Posterior cingulate gyrus (tissue), 11 donors: ENCODE measurements at places on chromosomes 7 and 10.

DNA sequence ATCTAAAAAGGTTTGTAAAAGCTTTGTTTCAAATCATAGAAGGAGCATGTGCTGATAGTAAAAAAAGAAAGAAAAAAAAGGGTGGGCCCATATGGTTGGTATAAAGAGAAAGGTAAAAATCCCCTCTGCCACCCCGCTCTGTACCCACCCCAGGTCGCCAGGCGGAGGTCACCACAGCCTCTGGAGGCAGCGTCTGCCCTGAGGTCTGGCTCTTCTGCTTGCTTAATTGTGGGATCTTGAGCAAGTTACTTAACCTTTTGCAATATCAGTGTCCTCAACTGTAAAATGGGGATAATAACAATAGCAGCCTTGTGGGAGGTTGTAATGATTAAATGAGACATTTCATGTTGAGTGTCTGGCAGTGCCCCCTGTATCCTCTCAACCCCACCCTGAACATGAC is 10.7 kb upstream of the PCBD1 start:
- no peak for DNase-seq

- DNase-seq, result peak; percentile 59
Measured at GRCh38 chr10:79019441-79020014, 49.2 kb upstream of the ZMIZ1 start.

DNA sequence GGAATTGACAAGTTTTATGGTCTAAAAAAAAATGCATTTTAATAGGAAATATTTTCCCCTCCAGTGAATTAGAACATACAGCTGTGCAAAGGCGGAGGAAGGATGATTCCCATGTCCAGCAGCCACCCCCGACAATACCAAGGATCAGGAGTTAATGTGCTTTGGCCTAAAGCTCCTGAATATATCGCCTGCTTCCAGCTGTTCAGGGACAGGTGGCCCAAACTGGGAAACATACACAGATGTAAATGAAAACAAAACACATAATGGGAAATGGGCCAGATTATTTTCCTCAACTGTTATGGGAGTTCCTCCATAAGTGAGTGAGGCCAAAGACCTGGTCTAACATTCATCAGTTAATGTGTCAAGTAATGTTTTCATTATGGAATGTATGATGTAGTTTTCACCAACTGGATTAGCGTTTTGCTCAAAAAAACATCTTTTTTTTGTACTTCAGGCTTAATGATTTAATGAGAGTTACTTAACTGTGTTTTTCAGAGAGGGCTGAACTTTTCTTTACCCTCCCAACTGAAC is 55.1 kb upstream of the LAMB1 start:
- no peak for DNase-seq

DNA sequence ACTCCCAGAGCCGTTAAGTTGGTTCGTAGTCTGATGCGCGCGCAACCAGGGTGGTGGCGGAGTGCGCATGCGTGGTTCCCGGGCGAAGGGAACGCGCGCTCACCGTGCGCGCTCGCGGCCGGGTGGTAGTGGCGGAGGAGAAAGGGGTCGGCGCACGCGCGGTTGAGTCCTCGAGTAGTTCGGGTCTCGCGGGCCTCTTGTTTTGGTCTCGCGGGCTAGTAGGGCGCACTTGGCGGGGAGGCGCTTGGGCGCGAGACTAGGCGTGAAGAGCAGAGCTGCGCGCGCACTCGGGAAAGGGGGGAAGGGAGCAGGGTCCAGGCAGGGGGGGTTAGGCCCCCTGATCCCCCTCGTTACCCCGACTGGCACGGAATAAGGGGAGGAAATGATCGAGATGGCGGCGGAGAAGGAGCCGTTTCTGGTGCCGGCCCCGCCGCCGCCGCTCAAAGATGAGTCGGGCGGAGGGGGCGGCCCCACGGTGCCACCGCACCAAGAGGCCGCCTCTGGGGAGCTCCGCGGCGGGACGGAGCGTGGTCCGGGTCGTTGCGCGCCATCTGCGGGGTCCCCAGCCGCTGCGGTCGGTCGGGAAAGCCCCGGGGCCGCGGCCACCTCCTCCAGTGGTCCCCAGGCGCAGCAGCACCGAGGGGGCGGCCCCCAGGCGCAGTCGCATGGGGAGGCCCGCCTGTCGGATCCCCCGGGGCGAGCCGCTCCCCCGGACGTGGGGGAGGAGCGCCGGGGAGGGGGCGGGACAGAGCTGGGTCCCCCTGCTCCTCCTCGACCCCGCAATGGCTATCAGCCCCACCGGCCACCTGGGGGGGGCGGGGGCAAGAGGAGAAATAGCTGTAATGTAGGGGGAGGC is at the start of gene MEPCE:
MEPCE (plus strand) TSS at position 195 of the 856 bp plus-strand sequence; CDS start at position 383, 188 bp downstream.
- DNase-seq, result peak; percentile 93

DNA sequence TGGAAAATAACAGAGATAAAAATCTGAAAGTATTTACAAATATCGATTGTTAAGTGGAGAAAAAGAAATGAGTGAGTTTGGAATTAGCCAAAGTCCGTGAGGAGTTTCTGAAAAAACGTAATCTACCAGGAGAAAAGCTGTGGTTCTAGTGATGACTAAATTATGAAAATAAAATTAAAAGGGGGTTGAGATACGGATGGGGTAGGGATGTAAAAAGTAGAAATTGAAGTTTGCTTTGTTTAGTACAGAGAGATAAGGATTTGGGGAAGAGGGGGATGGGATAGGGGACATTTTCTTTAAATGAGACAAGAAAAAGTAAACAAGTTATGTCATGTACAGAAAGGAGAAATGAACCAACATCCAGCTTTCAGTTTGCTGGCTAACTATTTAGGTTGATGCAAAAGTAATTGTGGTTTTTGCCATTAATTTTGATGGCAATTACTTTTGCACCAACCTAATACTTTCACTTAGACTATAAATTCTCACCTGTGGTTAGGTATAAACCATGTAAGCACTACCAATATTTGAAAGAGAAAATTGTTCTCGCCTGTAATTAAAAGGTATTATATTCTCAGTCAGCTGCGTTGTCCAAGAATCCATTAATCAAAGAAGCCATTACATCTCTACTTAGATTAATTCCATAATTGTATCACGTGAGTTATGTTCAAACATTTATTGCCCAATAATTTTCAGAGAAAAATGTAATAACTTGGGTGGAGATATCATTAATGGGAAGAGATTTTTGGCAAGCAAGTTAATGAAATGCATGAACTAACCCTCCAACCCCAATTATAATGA is 143.0 kb upstream of the NRP1 start:
- DNase-seq, result no peak

DNA sequence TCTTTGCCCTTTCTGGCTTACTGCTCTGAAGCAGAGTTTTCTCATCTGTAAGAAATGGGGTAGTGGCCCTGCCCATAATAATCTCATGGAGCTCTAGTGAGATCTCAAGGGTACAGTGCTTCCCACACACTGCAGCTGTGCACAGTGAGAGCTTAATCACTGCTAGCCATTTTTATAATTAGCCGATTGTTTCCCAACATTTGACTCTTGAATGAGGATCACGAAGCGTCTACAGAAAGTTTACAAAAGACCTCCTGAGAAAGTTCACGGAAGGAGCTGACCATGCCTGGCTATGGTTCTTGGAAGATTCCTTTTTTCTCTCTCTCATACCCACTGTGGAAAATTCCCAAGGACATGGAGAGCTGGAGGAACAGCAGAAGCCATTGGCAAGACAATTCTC is 70.4 kb downstream of the FAM171A1 start:
- DNase-seq, result no peak

DNA sequence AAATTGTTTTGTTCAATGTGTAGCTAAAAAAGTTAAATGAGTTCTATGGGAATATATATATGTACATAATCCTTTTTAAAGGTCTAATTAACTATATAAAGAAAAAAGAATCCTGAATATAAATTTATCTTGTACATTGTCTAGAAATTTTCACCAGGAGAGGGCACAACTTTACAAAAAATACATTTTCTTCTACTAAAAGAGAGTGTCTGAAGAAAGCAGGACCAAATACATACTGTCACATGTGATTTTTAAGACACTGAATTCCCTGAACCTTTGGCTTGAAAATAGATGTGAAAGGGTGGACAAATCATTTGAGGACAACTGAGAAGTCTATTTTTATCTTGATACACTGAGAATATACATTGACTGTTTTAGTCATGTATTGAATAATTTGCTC is 204.3 kb downstream of the DGKB start:
- DNase-seq, result no peak

- DNase-seq, result no peak
Measured at GRCh38 chr10:132457328-132458070, 60.5 kb downstream of the PWWP2B start.

DNA sequence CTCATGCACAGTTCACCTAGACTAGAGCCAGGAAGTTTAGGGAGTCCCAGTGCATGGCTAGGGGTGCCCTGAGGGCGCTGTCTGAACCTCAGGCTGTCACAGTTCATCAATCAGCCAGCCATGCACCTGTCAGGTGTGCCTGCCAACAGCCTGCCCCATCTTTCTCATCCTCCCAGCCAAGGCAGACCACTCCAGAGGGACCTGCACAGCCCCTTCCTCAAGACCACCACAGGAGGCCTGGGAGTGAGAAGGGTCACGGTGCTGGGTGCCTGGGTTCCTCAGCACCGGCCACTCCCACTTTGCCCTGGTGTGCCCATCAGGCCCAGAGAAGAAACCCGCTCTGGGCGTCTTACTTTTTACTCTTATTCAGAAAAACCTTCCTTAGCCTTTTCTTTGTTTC is 8.4 kb downstream of the ATP6V1F start:
- DNase-seq, result no peak

GRCh38 chr7:147803606-147804005 is 787.0 kb upstream of the C7orf33 start:
- DNase-seq, result no peak

GRCh38 chr10:131233611-131234258 is 77.8 kb downstream of the TCERG1L start:
- DNase-seq, result no peak

- DNase-seq, result no peak
Measured at GRCh38 chr7:74479066-74479781, 25.5 kb downstream of the GTF2IRD1 start.

DNA sequence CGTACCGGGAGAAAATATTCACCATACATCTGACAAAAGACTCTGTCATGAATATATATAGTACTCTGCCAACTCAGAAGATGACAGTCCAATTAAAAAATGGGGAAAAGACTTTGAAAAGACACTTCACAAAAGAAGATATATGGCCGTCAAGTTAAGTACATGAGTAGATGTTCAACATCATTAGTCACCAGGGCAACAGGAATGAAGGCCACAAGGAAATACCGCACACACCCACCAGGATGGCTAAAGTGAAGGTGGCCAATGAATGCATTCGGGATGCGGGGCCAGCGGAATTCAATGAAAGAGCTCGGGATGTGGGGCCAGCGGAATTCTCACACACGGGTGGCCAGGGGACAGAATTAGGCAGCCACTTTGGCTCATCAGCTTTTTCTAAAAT is 42.2 kb downstream of the MAD1L1 start:
- DNase-seq, result no peak

DNA sequence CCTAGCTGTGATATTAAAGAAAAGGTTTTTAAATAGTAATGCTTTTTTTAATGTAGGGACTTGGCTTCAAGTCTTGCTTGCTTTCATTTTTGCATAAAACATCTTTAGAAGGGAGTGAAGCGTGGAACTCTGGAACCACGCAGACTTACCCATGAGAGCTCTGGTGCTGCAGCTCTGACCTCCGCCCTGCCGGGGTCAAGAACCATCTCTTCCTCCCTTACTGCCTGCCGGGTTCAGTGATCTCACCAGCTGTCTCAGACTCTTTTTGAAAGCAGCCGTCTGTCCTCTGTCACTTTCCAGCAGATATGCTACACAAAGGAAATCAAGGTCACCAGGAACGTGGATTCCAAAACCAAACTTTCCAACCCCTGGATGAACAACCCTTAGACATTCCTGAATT is 353.8 kb downstream of the GPR37 start:
- DNase-seq, result no peak

GRCh38 chr10:132143162-132143561 is 43.6 kb upstream of the DPYSL4 start:
- DNase-seq, result peak; percentile 22

GRCh38 chr10:80530816-80531215 is 6.9 kb upstream of the SH2D4B start:
- no peak for DNase-seq

- no peak for DNase-seq
Measured at GRCh38 chr7:106766551-106766950, 98.5 kb upstream of the PIK3CG start.

DNA sequence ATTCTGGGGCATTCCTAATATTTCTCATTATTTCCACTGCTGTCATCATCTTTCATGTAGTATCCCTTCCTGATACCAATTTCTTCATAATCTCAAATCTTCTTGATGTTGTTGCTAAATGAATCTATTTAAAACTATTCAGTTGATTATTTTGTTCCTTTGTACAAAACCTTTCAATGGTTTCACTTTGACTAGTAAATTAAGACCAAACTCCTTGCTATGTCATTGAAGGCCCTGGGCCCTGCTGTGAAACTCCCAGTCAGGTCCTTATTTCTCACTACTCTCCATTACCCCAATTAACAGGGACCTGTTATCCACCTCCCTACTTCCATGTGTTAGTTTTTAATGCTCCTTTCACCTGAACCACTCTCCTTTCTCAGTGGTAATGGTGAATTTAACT is 97.0 kb downstream of the CTTNBP2 start:
- no peak for DNase-seq

DNA sequence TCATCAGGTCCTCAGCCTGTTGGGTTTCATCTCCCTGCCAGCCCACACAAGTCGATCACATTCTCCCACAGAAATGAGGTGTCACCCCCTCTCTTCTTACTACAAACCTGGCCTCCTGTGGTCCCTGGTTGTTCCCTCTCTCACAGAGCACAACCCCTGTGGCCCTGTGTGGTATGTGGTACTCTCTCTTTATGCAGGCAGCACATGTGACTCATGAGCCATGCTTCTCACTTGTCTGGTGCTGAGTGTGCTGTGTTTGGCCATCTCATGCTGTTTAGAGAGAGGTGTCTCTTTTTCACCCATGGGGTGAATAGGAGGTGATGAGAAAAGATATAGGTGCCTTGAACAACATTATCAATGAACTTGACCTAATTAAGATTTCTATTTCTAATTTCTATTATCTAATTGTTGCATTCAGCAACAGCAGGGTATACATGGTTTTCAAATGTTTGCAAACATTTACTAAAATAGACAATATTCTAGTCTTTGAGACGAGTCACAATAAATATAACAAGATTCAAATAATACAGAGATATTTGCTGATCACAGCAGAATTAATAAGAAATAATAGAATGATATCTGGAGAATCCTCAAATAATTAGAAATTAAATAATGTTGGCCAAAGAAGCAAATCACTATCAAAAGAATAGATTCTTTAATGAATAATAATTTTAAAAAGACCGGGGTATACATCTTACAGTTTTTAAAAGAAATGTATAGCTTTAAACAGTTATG is 633.8 kb upstream of the IGFBP3 start:
- DNase-seq, result no peak

DNA sequence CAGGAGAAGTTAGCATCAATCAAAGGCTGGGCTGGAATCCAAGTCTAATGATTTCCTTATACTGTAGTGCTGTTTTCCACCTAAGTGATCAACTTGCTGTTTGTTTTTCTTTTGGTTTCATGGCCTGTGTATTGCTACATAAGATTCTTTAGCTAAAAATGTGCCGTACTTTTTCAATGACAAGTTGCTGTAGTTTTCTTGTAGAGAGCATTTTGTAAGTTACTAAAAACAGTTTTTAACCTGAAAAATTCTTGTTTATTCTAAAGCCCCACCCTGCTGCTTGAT is 1.3 kb downstream of the HELLS start:
- DNase-seq, result no peak
